Kasumi-1 (cell line): ENCODE measurements at places on chromosomes 4 and X.

DNA sequence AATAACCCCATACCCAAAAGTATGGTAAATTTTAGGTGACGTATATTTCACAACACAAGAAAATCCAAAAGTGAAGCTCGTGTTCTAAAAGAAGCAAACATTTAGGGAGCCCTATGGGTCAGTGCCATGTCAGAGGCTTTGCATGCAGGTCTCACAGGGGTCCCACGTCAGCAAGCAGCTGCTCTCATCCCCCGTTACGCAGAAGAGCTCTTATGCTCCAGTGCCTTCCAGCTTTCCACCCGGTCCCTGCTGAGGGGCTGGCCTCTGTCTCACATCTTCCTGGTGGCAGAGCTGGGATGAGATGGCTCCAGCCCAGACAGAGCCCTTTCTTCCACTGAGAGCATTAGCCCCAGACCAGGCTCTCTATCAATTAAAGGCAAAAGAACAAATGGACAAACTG, 82.0 kb downstream of the IRF2 start:
- DNase-seq: no peak

DNA sequence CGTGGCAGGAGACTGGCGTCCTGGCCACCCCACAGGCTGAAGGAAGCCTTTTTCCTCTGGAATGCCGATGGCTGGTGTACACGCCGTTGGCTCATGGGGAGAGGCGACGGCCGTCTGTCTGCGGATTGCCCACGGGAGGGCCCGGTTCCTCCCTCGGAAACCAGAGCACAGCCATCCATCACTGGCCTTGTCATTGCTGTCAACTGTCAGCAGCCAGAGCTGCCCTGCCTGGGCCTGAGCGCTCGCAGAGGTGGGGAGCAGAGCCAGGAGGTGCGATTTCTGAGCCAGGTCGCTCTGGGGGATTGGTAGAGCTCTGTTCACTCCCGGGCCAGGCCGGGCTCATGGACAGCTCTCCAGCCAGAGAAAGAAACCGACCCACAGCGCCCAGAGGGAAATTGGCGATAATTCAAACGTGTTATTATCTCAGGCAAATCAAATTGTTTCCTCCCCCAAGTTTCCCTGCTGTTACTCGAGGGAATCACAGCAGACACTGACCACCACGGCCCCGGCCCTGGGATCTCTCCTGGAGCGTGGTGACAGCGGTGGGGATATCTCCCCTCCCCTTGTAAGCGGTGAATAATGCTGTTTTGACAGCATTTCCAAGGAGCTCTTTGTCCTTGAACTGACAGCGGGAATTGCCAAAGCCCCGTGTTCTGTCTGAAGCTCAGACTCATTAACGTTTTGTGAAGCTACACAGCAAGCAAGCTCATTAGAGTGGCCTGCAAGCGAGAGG, 220.9 kb upstream of the PSAPL1 start:
- no peak for DNase-seq

DNA sequence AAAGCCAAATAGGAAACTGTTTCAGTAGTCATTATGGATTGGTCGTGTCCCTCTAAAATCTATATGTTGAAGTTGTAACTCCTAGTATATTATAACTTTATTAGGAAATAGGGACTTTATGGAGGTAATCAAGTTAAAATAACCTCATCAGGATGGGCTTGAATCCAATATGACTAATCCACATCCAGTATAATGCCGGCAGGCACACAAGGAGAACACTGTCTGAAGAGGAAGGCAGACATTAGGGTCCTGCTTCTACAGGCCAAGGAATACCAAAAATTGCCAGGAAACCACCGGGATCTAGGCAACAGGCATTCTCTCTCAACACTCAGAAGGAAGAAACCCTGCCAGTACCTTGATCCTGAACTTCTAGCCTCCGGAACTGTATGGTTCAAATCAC, 130.3 kb downstream of the ATP10D start:
- no peak for DNase-seq

- no peak for DNase-seq
Observed at GRCh38 chrX:103153661-103154060, 60.7 kb upstream of the NXF3 start.

DNA sequence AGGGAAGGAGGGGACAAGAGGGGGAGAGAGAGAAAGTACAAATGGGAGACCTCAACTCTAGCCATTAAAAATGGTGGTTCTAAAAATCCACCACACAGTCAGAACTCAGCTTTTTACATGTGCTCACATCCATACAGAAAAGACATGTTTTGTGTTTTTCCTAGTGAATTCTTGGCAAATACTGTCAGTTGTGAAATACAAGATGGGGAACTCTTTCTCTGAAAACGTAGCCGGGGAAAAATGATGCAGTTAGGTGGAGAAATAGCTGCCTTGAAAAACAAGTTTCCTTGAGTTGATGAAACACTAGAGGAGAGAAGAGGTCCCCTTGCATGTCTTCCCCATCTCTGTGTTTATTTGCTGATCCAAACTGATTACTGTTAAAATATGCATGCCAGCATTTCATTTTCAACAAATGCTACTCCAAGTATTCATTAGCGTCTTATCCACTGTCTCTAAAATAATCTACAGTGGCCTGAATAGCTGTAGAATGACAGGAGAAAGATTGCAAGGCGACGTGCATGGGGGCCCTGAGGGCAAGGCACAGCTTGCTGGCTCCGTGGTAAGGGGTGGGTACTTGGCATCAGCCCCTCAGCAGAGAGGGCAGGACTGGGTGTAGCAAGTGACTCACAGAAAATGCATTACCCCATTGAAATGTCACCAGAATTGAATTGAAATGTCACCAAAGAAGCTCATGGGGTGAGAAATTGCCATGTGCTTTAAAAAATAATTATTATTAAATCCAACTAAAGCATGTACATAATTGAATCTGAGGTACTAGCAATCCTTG, 48.1 kb upstream of the TBL1X start:
- no peak for DNase-seq
